Effector CD8-positive, alpha-beta T cell (primary cell): ENCODE measurements at places on chromosomes 4 and X.

- DNase-seq = no peak
Observed at GRCh38 chrX:106933538-106933961, 13.3 kb downstream of the CLDN2 start.

- no peak for DNase-seq
Observed at GRCh38 chr4:109495514-109495913, 61.9 kb downstream of the SEC24B start.

DNA sequence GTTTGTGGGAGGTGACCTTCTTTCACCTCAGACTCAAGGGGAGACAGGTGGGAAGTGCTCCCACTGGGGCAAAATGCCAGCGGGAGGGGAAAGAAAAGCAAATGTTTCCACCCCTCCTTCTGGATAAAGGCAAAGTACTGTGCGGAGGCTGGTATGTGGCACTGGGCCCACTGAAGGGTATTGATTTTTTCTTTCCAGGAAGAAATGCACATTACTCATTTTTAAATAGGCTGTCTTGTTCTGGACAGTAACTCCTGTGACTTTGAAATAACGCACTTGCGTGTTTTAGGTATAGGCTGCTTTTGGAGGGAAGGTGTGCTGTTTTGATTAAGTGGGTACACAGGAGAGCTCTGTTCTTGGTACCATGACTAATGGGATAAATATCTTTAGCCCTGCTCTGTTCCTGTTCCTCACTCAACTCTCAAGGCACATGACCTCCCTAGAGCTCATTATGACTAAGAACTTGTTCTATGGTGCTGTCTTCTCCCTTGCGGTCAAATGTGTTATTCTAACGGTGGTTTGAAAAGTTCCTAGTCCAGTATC is 40.7 kb upstream of the MBTPS2 start:
- no peak for DNase-seq

GRCh38 chr4:139934708-139935195 is 219.2 kb downstream of the MAML3 start:
- DNase-seq = no peak

DNA sequence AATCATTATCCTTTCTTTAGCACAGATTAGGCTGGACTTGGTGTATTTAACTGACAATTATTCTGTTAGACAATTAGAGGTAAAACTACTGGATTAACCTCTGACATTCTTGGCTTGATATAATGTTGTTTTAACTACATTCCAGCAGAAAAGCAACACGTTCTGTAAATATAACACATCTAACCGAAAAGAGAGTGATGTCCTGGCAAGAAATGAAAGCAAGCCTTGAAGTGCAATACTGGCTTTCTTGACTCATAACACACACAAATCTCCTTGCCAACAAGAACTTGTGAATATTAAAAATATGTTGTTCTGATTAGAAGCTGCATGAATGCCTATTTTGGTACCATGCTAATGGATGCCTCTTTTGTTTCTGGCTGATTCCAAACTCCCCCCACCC is 76.4 kb downstream of the EFHC2 start:
- no peak for DNase-seq

DNA sequence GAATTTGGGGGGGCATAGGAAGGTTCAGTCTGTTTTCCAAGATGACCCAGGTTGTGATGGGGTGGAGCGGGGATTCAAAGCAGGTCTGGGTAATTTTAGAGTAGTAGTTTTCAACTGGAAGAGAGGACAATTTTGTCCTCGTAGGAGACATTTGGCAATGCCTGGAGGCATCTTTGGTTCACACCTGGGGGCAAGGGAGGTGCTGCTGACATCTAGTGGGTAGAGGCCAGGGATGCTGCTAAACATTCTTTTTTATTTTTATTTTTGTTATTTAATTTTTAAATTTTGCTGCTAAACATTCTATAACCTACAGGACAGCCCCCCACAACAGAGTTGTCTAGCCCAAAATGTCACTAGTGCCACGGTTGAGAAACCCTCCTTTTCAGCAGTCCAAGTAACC is 1.9 kb downstream of the RAB9A start:
- no peak for DNase-seq

DNA sequence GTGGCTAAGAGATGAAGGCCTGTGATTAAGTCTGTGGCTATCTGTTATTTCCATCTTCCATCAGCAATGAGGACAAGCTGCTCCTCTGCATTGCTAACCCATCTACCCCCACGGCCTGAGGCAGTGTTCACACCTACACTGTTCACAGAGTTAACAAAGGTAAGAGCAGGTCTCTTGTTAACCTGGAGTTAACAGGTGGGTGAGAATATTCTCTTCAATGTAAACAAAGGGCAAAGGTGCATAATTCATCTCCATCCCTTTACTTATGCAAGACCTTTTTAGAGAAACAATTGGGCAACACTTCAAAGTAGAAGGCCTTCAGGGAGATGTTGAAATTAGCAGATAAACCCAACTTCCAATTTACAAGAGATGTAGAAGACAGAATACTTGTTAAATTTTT is 2.8 kb downstream of the SLC35A2 start:
- DNase-seq = no peak

- no peak for DNase-seq
Observed at GRCh38 chr4:52202251-52202779, 151.2 kb downstream of the SPATA18 start.

GRCh38 chr4:183110244-183110643 is 11.2 kb downstream of the WWC2 start:
- no peak for DNase-seq

- no peak for DNase-seq
Observed at GRCh38 chrX:122586831-122587230, 597.2 kb upstream of the GRIA3 start.

DNA sequence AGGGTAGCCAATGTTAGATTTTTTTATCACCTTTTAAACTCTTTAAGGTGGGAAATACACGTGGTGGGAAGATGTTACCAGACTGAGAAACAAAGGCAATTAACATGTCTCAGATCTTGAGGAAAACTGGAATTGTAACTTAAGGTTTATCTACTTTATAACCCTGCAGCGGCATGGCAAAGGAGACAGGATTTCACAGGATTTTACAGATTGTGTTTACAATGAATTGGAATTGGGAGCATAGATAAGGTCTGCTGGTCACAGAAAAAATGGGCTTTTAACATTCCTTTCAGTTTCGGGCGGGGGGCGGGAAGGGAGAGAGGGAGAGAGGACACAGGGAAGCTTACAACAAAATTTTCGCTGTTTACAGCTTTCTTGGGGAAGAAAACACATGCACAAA is 467.5 kb upstream of the CT83 start:
- no peak for DNase-seq

DNA sequence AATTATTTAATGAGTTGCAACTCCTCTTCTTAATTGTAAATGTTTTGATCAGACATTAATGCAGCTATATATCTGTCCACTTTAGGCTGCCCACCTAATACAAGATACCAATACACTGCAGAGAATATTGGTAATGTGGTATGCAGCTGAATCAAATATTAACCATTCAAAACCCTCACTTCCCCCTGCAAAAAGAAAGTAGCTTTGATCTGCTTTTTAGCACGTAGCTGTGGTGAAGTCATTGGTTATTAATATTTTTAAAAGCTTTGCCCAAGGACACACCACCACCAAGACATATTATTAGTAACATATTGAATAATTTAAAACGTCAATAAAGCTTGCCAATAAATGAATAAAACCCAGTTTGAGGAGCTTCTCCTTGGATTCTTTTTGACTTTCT is 28.6 kb upstream of the CYP2U1 start:
- no peak for DNase-seq

- DNase-seq = no peak
Observed at GRCh38 chrX:40406330-40406859, 174.4 kb upstream of the ATP6AP2 start.

DNA sequence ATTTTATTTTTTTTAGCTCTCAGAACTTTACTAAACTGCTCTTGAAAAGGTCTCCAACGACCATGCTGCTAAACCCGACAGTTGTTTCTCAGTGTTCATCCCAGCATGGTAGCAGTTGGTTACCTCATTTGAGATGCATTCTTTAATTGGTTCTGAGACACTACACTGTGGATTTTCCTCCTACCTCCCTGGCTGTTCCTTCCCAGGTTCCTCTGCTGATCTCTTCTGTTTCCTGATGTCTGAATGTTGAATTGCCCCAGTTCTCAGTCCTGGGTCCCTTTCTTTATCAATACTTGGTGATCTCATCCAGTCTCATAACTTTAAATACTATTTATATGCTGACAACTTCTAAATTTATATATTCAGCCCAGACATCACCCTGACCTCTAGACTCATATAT is 19.1 kb upstream of the TMEM165 start:
- DNase-seq = no peak

DNA sequence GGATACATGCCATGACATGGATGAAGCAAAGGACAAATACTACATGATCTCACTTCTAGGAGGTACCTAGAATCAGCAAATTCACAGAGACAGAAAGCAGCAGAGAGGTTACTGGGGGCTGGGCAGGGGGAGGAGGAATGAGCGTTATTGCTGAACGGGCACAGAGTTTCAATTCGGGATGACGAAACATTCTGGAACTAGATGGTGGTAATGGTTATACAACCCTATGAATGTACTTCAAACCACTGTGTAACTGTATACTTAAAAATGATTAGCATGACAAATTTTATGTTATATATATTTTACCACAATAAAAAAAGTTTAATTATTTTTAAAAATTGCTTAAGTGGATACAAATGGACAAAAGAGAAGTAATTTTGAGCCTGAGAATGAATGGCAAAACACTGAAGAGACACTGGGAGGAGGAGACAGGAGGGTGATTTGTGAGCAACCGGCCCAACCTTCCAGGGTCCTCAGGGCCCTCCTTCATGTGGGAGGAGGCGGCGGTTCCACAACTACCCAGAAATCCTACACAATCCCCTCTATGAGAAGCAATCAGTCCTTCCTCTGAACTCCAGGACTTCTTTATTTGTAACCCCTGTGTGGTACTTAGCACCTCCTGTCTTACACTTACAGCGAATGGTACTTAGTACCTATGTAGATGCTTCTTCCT is 14.1 kb downstream of the ACSL1 start:
- DNase-seq = no peak

- DNase-seq = no peak
Observed at GRCh38 chr4:94463771-94464170, 12.0 kb downstream of the PDLIM5 start.

- DNase-seq = no peak
Observed at GRCh38 chr4:107599841-107600240, 120.2 kb downstream of the PAPSS1 start.

DNA sequence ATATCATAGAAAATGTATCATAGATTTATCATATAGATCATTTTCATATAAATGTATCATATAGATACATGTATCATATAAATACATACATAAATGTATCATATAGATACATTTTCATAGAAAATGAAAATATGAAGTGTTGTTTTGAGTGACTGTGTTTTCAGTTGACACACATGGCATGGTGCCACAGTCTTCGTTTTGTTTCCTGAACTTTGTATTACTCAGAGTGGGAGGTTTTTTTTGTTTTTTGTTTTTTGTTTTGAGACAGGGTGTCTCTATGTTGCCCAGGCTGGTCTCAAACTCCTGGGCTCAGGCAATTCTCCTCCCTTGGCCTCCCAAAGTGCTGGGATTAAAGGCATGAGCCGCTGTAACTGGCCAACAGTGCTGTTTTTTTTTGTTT is 3.9 kb downstream of the RBM10 start:
- no peak for DNase-seq

GRCh38 chr4:130146773-130147172 is 1050.8 kb downstream of the C4orf33 start:
- DNase-seq = no peak

DNA sequence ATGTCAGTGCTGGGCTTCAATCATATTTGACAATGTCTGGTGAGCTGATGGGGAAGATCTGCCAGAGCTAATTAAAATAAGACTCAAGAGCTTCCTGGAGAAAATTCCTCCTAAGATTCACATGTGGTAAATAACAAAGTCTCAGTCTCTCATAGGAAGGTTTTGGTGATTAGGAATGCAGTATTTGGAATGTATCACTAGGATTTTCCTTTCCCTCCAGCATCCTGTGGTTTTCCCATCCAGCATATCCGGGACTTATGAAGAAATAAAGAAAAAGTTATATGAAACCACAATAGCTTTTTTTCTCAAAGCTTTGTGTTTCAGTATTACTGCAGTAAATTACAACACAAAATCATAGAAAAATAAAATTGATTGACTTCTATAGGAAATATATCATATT is 1597.1 kb downstream of the ADGRL3 start:
- DNase-seq = no peak

DNA sequence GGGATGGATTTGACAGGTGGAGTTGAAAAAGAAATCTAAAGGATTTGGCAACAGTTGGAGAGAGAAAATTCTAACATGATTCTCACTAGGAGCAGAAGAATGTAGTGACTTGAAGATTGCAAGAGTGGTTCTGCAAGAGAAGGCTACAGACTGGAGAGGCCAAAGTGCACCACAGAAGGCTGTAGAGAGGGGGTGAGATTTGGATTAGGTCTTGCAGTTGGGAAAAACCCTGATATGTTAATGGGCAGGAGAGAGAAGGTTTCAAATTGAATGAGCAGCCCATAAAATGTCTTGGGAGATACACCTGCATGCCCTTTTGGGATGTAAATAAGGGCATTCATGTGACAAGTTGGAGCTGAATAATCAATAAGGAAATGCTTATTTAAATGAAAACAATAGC is 14.7 kb upstream of the VEGFD start:
- DNase-seq = no peak
